ENCODE measurements at places on chromosomes 11 and 22.

GRCh38 chr11:115693002-115693401 lies 188.8 kb upstream of the CADM1 start:
- DNase-seq: no peak

- DNase-seq: no peak
These were observed 19.9 kb upstream of the USP47 start for GRCh38 chr11:11821899-11822298.

GRCh38 chr11:119424775-119425174 lies 1.8 kb upstream of the THY1 start:
- DNase-seq: no peak

- no peak for DNase-seq
These were observed 145.9 kb downstream of the CEP164 start for GRCh38 chr11:117473481-117474091.

DNA sequence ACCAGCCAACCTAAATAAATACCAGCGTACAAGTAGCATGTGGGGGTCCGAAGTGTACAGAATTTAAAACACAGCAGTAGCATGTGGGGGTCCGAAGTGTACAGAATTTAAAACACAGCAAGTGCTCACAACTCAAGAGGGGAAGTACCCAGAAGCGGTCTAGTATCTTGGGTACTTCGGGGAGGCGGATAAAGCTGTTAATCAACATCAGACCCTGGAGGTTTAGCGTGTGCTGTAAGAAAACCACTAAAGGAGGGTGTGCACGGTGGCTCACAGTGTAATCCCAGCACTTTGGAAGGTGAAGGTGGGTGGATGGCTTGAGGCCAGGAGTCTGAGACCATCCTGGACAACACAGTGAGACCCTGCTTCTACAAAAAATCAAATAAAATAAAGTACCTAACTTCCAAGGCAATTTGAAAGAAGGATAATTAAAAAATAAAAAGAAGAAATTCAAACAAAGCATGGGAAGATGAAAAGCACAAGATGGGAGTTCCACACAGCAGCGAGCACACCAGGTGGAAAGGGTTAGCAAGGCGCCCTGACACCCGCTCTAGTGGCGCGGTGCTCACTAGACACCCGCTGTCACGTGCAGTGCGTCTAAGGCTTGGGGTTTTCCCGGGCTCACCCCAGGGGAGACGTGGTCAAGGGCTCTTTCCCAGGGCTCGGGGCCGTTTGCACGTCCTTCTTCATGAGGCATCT lies 35.0 kb upstream of the MOB2 start:
- no peak for DNase-seq

DNA sequence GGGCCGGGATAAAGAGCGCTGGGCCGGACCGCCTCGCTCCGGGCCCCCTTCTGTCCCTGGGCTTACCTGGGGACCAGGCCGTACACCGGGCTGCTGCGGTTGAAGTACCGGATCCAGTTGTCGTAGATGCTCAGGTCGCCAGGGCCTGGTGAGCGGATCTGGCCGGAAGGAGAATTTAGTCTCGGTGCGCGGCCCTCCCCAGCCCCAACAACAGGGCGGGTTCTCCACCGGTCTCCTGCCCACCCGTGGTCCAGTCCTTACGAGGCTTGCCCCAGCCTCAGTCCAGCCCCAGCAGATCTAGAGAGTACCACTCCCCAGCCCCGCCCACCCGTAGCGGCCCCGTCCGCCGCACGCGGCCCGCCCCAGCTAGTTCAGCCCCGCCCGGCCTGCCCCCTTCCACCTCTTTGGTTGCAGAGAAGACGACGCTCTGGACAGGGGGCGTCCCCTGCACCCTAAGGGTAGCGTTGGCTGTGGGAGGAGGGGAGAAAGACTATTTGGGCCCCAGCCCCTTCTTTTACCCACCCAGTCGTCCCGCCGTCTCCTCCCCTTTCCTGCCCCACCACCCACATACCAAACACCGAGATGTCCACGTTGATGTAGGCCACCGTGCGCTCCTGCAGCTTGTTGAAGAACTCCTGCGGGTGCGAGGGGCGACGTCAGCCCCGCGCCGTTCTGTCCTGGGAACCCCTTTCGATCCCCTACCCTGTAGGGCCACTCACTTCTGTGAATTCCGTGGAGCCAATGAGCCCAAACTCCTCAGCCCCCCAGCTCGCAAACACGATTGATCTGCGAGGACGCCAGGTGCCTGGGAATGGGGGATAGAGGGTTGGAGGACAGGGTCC lies 6.8 kb downstream of the SAC3D1 start:
- DNase-seq: no peak

- no peak for DNase-seq
These were observed 84.1 kb downstream of the C22orf31 start for GRCh38 chr22:28977481-28977971.

- DNase-seq: no peak
These were observed at the start of gene NXPE1 for GRCh38 chr11:114559425-114560310. Gene NXPE1, minus strand, starts transcription at chr11:114559881. Its CDS starts 8,680 bp downstream, at chr11:114551201.

GRCh38 chr11:23976426-23976825 lies 520.4 kb upstream of the LUZP2 start:
- DNase-seq: no peak

DNA sequence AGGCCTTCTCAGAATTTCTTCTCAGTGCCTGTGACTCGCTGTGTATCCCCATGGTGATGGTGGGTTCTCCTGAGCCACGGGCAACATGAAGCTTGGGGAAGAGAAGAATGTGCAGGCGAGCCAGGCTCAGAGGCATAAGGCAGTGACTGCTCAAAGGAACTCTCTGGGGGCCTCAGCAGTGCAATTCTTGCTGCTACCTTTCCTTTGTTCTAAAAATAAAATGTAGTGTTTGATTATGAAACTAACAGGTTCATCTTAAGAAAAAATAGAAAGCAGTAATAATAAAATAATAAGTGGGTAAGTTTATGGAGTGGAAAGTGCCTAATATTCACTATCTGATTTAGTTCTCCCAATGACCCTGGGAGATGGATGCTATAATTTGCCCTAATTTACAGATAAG lies 46.7 kb downstream of the MEI1 start:
- DNase-seq: no peak

- no peak for DNase-seq
These were observed 13.6 kb downstream of the MUC2 start for GRCh38 chr11:1087961-1088926.

GRCh38 chr22:23913306-23913660 lies 19.1 kb downstream of the MIF start:
- no peak for DNase-seq

DNA sequence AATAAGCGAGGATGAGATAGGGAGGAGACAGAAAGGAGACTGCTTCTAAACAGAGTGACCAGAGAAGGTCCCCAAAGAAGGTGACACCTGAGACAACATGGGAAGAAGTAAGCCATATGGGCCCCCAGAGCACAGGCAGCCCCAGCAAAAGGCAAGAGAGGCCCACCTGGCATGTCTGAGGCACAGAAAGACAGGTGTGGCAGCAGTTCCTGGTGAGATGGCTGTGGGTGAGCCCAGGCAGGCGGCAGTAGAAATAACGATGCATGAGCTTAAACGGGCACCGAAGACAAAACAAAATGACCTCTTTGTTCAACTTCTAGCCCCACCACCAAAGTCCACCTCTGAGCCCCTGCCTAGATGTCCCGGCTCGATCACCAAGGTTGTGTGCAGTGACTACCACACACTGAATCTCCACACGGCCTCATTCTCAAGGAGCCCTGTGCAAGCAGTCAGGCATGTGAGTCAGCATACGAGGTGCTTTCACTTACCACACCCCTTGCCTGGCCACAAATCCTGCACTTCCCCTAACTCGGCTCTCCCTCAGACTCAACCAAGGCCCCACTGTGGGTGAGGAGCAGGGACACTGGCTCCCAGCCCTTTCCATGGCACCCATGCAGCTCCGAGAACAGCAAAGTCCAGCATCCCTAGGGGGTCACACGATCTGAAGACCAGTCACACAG lies 77.6 kb downstream of the PACSIN2 start:
- DNase-seq: no peak

DNA sequence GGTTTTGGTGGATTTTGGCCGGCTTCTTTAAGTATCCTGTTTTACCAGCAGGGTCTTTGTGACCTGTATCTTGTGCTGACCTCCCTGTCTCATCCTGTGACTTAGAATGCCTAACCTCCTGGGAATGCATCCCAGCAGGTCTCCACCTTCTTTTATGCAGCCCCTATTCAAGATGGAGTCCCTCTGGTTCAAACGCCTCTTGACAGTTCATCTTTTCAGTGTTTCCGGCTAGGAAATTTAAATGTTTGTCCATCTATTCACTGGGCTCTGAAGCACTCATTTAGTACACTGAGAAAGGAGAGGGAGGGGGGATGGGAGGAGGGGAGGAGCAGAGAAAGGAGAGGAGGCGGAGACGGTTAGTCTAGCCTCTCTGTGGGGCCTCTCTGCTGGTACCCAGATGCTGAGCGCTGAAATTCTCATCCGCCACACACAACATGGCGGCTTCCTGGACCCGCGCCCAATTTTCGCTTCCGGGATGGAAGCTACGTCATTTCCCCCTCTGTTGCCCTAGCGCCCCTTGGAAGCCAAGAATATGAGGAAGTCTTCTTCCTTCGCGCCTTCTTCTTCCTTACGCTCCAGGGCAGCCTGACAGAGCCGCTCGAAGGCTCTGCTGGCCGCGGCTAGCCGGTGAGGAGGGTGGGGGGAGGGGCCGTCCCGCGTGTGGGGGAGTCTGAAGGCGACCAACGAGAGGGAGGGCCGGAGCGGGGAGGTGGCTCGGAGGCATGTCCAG lies 69.0 kb upstream of the SYT13 start:
- DNase-seq: peak; percentile 41

GRCh38 chr11:7536100-7536499 lies 22.3 kb downstream of the PPFIBP2 start:
- DNase-seq: no peak

- DNase-seq: no peak
These were observed 5.0 kb upstream of the MYOD1 start for GRCh38 chr11:17714356-17714854.

GRCh38 chr11:84564180-84564866 lies 1062.8 kb downstream of the DLG2 start:
- DNase-seq: peak; percentile 23

DNA sequence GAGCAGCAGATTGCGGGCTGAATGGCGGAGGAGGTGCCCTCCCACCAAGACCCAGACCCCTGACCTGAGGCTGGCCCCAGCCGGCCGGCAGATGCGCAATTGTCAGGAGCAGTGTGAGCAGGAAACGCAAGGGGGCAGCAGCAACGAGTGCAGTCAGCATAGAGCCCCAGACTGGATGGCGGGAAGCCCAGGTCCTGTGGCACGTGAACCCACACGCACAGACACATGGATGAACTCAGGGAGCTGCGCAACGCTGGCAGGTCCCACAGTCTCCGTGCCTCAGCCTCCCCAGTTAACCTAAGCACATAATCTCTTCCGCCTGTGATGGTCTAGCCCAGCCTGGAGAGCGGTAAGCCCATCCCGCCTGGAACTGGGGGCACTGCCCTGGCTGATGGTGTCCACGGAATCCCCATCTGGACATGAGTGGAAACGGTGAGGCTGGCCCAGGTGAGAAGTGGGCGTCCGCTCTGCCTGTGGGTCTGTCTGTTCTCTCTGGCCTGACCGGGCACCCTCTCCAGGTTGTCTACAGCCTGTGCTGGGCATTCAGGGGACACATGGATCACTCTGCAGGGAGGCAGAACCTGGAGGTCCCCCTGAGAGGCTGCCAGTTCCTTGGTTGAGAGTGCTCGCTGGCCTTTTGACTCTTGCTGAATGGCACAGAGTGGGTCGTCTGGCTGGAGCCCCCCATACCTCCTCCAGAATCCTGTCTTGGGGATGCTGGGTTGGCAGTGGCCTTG lies 626 bp upstream of the TBX10 start:
- no peak for DNase-seq

GRCh38 chr22:22390989-22391388 lies 117.6 kb downstream of the ZNF280B start:
- no peak for DNase-seq

- no peak for DNase-seq
These were observed 691.0 kb upstream of the API5 start for GRCh38 chr11:42620796-42621195.

DNA sequence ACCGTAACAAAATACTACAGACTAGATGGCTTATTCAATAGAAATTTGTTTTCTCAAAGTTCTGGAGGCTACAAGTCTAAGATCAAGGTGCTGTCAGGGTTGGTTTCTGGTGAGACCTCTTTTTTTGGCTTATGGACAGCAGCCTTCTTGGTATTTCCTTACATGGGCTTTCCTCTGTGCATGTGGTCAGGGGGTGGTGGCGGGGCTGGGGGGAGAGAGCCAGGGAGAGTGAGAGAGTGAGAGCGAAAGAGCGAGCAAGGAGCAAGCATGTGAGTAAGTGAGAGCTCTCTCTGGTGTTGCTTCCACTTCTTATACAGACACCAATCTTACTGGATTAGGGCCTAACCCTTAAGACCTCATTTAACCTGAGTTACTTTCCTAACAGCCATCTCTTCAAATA lies 181.5 kb downstream of the TMEM135 start:
- no peak for DNase-seq

DNA sequence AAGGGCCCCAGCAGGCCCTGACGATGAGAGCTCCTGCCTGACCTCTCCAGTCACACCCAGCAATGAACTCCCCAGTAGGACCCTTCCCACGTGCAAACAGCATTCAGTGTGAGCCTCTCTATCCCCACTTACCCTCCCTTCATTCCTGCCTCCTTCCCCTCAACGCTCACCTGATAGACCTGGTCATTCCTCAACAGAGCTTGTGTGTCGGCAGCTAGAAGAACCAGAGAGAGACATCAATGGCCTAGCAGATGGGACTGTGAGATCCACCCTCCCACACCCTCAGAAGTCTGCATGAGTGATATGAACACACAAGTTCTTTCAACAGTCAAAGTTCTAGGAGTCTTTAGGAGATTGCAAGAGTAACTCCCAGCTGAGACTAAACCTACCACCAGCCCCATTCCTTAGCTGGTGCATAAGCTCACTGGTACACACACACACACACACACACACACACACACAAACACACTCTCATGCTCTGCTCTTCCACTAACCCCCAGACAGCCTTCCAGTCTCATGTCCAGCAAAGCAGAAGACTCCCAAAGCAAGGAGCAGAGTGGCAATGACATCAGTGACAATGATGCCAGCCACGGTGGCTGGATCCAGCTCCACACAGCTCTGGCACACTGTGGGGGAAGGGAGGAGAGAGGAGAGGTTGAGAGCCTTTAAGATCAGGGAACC lies 3.1 kb downstream of the CD3D start:
- no peak for DNase-seq

- no peak for DNase-seq
These were observed 547.5 kb downstream of the TBC1D22A start for GRCh38 chr22:47309946-47310345.

GRCh38 chr11:71420455-71421241 lies 27.5 kb downstream of the DHCR7 start:
- no peak for DNase-seq
